ENCODE measurements at places on chromosomes 12 and 14.

DNA sequence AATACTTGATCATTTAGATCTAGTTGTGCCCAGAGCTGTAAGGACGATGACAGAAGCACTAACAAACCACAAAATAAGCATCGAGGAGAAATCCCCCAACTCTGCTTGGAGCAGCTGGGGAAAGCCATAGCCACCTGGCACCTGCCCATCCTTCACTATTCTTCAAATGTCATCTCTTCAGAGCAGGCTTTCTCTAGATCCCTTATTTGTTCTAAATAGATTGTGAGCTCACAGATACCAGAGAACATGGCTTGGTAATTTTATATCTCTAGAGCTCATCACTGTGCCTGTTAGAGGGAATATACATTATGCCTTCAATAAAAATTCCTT, 50.9 kb downstream of the GRIP1 start:
- no peak for DNase-seq

- DNase-seq = no peak
Observed at GRCh38 chr12:108180255-108181094, 51.4 kb downstream of the WSCD2 start.

DNA sequence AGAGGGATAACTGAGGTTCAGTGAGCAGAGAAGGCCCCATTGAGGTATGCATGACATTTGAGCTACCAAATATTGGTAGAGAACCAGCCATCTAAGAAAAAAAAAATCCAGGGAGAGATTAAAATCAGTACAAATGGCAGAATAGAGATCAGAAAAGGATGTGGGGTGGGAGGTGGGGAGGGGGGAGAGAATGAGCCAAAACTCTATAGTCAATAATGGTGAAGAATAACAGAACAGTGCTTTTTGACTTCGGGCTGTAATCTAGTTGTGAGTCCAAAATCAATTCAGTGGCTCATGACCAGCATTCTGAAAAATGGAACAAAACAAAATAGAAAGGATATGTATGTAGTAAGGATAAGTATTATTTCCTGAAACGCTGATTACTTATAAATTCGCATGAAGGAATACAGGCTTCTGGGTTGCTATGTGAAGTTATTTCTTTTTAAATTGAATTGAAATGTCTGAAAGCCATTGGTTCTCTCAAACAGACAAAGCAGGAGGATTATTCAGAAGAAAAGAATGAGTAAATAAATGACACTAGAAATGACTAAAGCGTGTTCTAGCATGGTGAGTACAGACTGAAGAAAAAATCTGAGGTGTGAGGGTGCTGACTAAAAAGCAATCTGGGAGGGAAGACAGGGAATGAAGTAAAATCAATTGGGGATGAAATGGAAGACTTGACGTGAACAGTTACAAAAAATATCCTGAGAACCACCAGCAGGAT, 72.4 kb downstream of the ATP2B1 start:
- no peak for DNase-seq

DNA sequence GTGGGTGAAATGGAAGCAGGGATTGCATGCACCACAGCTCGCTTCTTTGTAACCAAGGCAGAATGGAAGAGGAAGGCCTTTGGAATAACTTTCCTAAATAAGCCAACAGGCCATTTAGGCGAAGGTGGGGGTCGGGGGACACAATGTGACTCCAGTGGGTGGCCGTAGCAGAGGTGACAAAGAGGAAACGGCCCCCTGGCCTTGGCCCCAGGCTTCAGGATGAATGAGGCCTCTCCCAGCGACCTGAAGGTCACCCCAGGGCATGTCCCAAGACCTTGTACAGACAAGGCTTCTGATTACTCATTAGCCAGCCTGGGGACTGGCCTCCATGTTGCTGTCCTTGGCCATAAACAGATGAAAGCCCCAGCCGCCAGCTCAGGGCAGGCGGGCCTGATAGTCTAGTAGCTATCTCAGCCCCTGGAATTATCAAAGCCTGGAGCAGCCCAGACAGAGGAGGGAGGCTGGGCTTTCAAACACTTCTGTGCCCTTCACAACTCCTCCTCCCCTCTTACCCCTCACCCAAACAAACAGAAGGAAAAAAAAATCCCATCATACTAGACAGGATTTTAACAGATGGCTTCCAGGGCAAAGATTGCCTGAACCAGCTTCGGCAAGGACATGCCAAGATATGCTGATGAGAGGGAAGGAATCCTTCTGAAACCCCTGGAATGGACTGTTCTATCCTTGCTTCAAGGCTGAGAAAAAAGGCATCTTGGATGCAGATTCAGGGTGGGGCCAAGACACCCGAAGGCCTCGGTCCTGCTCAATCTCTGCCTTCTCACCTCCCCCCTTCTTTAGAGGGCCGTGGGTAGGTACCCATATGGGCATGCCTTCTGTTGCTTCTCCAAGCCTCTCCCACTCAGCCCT, 142.3 kb upstream of the PARP11 start:
- no peak for DNase-seq

DNA sequence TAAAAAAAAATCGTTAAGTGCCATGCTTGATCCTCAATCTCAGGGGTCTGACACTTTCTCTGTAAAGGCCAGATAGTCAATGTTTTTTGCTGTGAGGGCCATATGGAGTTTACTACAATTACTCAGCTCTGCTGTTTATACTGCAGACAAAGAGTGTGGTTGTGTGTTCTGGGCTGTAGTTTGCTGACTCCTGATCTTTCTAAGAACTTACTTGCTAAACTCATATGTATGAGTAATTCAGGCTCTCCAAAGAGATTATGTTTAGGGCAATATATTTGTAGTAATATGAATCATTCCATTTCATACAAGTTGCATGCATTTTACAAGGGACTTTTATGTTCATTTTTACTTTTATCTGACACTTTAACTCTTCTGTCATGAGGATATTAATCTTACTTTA, 188.2 kb downstream of the TMTC2 start:
- no peak for DNase-seq

GRCh38 chr14:77593501-77593961, 22.9 kb downstream of the SPTLC2 start:
- no peak for DNase-seq

GRCh38 chr12:78328524-78328923, 497.8 kb downstream of the NAV3 start:
- DNase-seq = no peak

GRCh38 chr14:92663049-92663448, 85.4 kb downstream of the LGMN start:
- DNase-seq = no peak

DNA sequence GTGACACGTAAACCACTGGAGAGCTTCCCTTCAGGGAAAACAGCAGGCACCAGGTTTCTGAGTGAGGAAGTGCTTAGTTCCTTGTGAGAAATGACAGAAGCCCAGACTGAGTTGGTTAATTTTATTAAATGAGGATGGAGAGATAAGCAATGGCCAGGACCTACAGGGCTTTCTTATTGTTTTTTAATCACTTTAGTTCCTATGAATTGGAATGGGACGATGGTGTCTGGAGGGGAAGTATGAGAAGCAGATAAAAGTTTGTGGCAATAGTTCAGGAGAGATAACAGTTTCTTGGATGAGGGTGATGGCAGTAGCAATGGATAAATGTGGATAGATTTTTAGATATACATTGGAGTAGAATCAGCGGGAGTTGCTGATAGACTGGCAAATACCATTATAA, 86.5 kb upstream of the PTPRR start:
- no peak for DNase-seq

DNA sequence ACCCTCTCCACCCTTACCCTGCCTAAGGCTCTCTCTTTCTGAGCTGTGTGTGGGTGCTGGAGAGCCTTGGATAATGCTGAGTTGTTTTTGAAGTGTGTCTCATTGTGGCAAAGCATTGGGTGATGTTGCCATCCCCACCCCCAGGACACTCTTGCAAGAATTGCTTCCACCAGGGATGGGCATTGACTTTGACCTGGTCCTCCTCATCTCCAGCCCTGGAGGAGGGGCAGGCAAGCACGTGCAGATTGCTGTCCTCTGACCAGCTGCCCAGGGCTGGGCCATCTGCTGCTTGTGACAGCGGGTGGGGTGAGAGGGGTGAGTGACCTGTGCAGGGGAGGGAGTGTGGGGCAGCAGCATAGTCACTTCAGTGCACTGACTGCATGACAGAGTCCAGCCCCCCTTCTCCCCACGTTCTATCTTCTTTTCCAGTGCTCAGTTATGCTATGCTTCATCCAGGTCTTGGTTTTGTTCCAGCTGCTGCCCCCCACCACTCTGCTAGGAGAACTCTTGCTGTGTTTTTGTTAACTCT, 26.2 kb downstream of the SUSD6 start:
- no peak for DNase-seq

GRCh38 chr12:89192429-89192828, 159.9 kb downstream of the DUSP6 start:
- no peak for DNase-seq

GRCh38 chr14:92503756-92504491, 9.7 kb upstream of the RIN3 start:
- no peak for DNase-seq

DNA sequence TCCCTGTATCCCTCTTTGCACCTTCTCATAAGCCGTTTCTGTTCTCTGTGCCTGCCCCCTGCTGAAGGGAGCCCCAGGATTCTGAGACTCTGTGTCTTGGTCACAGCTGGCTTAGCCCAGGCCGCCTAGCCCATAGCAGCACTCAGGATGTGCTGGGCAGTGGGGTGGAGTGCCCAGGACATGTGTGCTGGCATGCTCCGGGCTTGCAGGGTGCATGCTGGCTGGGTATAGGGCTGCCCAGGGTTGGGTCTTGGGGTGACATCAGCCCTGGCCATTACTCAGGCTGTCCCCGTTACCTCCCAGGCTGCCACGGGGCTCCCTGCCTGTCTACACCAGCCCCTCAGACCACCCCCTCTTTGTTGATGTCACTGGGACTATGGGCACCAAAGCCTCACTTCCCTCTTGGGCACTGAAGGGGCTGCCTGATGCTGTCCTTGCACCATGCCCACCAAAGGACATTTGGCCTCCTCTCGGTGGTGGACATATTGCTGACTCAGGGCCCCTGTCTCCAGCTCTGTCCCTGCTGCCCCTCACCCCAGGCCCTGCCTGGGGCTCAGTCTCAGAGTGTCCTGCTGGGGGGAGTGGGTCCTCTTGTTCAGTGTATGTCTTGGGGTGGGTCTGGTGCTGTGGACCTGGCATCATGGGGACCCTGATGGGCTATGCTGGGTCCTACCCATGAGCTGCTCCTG, 2.4 kb downstream of the CEP170B start:
- no peak for DNase-seq

GRCh38 chr14:94748667-94749347, 21.1 kb downstream of the GSC start:
- no peak for DNase-seq

DNA sequence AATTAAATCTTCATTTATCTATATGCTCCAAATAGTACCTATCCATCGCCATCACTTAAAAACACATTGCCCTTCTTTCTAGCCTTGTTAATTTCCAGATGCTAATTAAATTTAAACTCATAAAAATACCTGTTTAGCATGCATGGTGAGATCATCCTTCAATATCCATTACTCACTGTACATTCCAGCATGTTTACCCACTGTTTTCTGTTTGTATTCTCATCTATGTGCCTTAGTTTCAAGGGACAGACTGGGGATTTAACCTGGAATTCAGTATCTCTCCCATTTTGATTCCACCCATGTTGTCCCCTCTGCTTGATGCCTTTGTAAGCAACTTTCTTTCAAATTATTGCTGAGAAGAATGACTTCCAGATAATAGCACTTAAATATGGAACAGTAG, 208.0 kb downstream of the SPTSSA start:
- no peak for DNase-seq

GRCh38 chr12:49552425-49552824, 13.6 kb downstream of the KCNH3 start:
- no peak for DNase-seq

GRCh38 chr12:118645219-118645618, 268.9 kb downstream of the SUDS3 start:
- DNase-seq = no peak

- DNase-seq = no peak
Observed at GRCh38 chr14:93156693-93157369, 27.9 kb downstream of the MOAP1 start.
